GM23338 (cell line): ENCODE measurements at places on chromosomes 6 and 20.
A peak's percentile ranks its signal among the peaks of the same experiment; 100 is the strongest.

GRCh38 chr20:44083220-44083933 lies 103.6 kb downstream of the JPH2 start:
- no peak for DNase-seq

DNA sequence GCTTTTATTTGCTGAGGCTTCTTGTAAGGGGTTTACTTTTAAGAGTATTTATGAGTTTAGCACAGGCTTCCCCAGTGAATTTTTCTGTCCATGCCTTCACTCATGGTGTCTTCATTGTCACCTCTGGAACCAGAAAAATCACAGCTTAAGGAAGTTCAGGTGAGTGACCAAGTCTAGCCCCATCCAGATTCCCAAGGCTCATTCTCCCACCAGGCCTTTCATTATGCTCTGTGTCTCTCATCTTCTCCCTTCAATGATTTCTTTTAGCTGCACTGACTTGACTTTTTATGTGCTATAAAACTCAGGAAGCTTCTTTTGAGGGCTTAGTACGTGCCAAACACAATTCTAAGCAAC lies 64.9 kb upstream of the NEDD9 start:
- no peak for DNase-seq

GRCh38 chr20:59145924-59146779 lies 17.5 kb upstream of the ZNF831 start:
- DNase-seq: no peak

- DNase-seq: no peak
Measured at GRCh38 chr6:170360476-170360875, 53.9 kb downstream of the FAM120B start.

DNA sequence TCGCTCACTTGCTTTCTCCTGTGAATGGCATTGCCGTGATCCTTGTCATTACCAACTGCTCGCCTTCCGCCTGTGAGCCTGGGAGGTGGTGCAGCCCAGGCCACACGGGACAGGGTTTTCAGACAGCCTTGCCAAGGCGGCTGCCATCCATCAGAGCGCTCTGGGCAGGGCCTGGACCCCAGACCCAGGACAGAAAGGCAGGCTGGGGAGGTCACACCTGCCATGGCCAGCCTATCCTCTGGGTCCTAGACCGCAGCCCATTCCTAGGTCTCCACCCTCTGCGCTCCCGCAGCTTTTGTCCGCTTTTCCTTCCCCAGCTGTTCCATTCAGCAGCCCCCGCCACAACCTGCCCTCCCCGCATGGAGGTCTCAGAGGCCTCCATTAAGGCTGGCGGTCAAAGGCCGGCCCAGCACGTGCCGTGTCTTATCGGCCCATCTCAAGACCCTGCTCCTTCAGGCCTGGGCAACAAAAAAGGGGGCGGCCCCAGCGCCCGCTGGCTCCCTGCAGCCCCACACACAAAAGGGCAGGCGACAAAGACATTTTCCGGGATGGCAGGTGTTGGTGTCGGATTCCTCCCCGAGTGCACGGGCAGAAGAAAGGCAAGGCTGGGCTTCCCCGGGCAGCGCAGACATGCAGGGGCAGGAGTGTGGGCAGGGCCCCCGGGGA lies 28.1 kb downstream of the INSM1 start:
- DNase-seq: peak; percentile 29

GRCh38 chr6:169999367-169999766 lies 247.9 kb downstream of the ERMARD start:
- DNase-seq: no peak

- DNase-seq: peak; percentile 5
Measured at GRCh38 chr20:52684176-52684575, 288.0 kb upstream of the TSHZ2 start.

- no peak for DNase-seq
Measured at GRCh38 chr6:158337332-158337731, 25.1 kb downstream of the TULP4 start.

- DNase-seq: no peak
Measured at GRCh38 chr6:111743862-111744692, 129.2 kb downstream of the FYN start.

DNA sequence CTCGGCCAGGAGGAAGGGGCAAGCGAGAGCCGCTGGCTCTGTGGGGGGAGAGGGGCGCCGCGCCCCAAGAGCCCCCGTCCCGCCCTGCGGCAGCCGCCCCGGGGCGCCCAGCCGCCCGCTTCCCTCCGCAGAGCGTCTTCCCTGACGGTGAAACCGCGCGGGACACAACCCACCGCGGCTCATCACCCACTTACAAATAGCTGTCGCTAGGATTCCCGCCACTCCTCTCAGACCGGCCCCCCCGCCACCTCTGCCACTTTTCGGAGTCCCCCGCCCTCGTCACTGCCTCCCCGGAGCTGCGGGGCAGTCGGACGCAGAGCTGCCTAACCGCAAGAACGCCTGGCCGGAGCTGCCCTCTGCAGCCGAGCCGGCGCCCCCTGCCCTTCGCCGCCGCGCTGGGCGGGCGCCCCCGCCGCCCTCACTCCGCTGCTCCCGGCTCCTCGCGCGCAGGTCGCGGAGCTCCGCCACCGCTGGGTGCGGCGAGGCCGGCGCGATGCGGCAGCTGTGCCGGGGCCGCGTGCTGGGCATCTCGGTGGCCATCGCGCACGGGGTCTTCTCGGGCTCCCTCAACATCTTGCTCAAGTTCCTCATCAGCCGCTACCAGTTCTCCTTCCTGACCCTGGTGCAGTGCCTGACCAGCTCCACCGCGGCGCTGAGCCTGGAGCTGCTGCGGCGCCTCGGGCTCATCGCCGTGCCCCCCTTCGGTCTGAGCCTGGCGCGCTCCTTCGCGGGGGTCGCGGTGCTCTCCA lies at the start of gene SLC35D3:
Gene SLC35D3 (plus strand): TSS at position 366 of the 749 bp plus-strand sequence. CDS start 128 bp downstream, at position 494.
- peak; percentile 52 for DNase-seq

DNA sequence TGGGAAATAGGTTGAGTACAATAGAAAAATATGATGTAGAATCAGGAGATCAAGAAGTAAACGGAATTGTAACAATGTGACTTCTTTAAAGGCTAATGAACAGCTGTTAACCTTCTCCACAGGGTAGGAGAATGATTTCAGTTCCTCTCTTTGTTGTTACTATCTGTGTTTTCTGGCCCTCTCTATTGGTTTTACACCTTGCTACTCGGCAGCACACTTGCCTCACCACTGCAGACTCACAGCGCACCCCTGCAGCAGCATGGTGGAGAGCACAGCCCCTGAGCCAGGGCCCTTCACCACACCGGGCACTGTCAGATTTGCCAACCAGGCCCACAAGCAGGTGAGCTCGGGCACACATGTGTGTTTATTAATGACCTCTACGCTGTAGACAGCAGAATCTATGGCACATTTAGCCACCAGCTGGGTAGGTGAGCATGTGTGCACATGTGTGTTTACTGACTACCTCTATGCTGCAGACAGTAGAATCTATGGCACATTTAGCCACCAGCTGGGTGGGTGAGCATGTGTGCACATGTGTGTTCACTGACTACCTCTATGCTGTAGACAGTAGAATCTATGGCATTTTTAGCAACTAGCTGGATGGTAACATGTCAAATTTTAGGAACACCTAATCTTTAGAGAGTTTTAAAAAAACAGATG lies 16.8 kb downstream of the SFT2D1 start:
- DNase-seq: peak; percentile 23

DNA sequence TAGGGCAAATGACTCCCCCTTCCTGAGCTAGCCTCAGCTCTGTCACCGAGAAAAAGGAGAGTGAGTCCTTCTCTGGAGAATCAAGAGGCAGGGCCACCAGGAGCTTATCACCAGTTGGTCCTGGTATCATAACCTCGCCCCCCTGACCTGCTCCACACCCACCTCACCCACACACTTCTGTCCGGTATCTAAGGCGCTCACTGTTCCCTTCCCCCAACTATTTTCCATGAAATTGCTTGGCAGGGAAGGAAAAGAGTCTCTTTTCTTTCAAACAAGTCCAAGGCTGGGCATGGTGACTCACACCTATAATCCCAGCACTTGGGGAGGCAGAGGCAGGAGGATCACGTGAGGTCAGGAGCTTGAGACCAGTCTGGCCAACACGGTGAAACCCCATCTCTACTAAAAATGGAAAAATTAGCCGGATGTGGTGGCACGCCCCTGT lies 77.6 kb downstream of the ZMYND8 start:
- DNase-seq: no peak

DNA sequence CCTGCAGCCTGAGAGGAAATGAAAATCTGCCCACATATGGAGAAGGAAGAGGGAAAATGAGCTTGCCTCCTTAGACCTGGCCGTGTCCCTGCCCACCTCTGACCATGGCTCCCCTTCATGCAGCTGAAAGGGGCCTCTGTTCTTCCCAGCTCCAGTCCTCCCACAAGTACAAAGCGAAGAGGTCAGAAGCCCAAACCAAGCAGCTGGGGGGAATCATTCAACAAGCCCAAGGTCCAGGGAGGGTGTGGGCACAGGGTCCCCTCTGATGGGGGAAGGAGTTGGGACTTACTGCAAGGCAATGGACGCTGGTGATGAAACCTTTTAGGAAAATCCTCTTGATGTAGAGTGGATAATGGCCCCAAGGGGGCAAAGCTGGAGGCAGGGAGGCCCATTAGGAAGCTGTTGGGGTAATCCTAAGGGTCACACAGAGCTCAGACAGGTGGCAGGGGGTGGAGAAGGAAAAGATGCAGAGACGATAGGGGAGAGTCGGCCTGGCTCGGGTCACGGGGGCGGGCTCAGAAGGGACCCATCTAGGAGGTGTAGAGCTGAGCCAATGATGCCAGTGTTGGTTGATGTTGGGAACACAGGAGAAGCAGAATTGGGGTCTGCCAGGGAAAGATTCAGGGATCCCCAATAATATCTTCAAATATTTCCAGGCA lies 16.1 kb upstream of the GRM4 start:
- DNase-seq: no peak

DNA sequence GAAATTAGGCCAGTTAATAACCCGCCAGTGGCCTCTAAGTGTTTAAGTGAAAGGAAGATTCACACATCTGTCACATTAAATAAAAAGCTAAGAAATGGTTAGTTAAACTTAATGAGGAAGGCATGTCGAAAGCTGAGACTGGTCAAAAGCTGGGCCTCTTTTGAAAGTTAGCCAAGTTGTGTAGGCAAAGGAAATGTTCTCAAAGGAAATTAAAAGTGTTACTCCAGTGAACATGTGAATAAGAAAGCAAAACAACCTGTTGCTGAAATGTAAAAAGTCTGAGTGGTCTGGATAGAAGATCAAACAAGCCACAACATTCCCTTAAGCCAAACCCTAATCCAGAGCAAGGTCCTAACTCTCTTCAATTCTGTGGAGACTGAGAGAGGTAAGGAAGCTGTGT lies 10.9 kb upstream of the MTRF1L start:
- no peak for DNase-seq

DNA sequence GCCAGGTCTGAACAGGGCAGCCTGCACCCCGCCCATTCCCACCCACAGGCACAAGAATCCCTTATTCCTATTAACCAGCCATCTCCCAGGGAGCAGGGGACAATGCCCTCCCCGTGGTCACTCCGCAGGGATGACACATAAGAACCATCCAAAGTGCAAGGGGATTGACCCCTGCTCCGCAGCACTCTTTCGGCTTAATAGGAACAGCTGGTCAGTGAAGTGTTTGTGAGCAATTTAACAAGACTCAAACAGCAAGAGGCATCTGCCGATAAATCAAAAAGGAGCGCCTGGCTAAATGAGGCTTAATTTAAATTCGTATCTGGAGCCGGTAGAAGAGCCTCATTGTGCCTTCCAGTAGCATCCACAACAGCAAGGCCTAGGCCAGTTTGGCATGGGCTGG lies 389.4 kb downstream of the RNGTT start:
- DNase-seq: no peak

DNA sequence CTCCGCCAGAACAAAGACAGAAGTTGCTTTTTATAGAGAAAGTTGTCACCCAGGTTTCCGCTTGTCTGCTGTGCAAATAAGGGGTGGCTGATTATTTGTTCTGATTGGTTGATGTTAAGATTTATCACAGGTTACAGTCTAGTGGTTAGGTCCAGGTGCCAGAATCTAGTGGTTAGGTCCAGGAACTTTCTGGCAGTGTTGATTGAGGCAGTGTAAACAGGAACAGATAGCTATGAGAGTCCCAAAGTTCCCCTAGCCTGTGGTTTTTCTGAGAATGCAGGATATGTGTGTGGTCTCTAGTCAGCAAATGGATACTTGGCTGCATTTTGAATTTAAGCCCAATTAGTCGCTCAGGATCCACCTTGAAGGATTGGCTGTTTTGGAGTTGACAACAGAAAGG lies 148.0 kb downstream of the TMEM200A start:
- DNase-seq: no peak

GRCh38 chr6:53151676-53152075 lies 3.0 kb upstream of the GCM1 start:
- DNase-seq: peak; percentile 79

DNA sequence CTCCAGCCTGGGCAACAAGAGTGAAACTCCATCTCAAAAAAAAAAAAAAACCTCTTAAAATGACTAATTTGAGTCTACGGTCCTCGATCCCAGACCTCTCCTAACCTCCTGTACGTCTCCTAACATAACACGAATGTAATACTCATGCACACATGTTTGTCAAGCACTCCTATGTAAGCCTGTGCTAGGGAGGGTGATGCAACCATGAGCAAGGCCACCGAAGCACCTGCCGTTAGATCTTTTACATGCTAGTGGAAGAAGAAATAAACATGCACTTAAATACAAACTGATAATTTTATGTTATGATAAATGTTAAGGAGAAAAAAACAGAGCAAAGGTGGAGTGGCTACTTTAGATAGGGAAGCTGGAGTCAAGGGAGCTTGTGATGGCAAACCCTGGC lies 72.3 kb upstream of the BEND3 start:
- DNase-seq: no peak

GRCh38 chr6:70107852-70108629 lies 194.8 kb downstream of the COL9A1 start:
- peak; percentile 57 for DNase-seq

- DNase-seq: peak; percentile 9
Measured at GRCh38 chr6:19983374-19983773, 146.2 kb downstream of the ID4 start.

- DNase-seq: no peak
Measured at GRCh38 chr20:3590164-3590563, 73.0 kb downstream of the GFRA4 start.

DNA sequence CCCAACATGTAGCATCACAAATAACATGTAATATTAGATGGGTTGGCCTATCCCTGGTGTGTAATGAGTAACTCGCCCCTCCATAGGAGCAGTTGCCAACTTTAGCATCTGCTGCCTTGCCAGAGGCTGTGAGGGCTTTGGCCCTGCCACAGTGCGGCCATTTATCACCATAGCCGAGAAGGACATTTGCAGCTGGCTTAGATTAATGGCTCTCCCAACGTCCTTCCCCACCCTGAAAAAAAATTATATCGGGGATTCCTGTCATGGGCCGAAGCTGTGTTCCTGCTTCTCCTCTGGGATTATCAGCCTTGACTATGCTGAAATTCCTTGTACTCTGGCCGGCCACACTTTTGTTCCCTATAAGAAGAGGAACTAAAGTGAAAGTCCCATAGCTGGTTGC lies 7.6 kb upstream of the ADIG start:
- no peak for DNase-seq

GRCh38 chr20:52722926-52723688 lies 249.1 kb upstream of the TSHZ2 start:
- DNase-seq: no peak

DNA sequence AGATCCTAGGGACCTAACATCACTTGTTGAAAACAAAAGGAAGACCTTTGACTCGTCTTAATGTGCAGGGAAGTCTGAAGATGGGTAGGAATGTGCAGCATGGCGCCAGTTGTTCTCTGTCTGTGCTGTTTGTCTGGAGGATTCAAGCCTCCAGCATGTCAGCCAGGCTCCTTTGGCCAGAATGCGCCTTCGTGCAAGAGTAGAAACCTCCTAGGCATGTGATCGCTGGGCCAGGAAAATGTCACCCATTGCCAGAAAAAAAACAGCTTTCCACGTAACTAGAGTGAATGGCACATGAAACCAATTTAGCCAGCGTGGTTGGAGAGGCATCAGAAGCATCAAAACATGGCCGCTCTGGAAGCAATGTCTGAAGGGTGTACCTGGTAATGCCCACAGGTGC lies 132.7 kb downstream of the EDN1 start:
- DNase-seq: no peak
